Activated CD8-positive, alpha-beta memory T cell treated with anti-CD3 and anti-CD28 coated beads, Interleukin-2, amount 10 ng/mL, durations not matched to agents 7 days and 5 days (primary cell): ENCODE measurements at places on chromosomes 6 and 20. TPM values are rescaled to one million over a fixed set of nuclear protein-coding genes. Genes with fewer than 3 reads are reported as not detected.
A peak's percentile ranks its signal among the peaks of the same experiment; 100 is the strongest.

The CST3 gene
- 0.61 TPM for total RNA-seq

GRCh38 chr6:36109092-36109491 lies 21.2 kb upstream of the MAPK13 start:
- DNase-seq: no peak

The MLIP gene
- total RNA-seq: not detected

- no peak for DNase-seq
Observed at GRCh38 chr6:6723921-6724538, 135.5 kb downstream of the LY86 start.

The TCF21 gene
- total RNA-seq: not detected

- DNase-seq: no peak
Observed at GRCh38 chr20:9506964-9507369, 7.4 kb upstream of the LAMP5 start.

GRCh38 chr6:30914854-30915590 lies 984 bp downstream of the VARS2 start:
- DNase-seq: no peak

DNA sequence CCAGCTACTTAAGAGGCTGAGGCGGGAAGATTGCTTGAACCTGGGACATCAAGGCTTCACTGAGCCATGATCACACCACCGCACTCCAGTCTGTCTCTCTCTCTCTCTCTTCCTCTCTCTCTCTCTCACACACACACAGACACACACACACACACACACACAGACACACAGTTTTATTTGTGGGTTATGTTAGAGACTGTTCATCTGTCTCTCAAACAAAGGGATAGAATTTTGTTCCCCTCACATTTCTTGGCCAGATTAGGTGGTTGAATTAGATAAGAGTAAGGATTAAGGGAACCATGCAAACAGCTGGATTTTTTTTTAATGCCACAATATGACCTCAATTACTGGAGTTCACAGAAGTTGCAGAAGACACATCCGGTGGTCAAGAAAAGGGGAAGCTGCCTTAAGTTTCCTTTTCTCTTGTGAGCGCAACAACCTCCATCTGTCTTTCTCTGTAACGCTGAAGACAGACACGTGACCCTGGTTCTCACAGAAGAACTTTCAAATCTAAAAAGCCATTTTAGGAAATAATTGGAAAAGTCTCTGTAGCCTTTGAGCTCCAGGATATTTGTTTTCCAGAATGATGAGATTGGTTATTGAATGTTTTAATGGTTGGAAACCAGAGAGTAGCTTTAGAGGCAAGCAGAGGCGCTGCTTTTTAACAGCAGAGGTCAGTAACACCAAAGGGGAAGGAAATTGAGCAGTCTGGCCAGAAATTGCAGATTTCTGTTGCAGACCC lies 32.9 kb upstream of the LGSN start:
- peak; percentile 69 for DNase-seq
